Urinary bladder (tissue), 4 donors: ENCODE measurements at places on chromosomes 4 and X. TPM values are rescaled to one million over a fixed set of nuclear protein-coding genes. Genes with fewer than 3 reads are reported as not detected.

LDOC1 gene
- total RNA-seq: 6.4 TPM

UGT2B11 gene
- total RNA-seq: not detected

PAGE4 gene
- 13.3 TPM for total RNA-seq

BMP15 gene
- not detected for total RNA-seq

H2BW2 gene
- total RNA-seq: not detected

RTL3 gene
- 0.95 TPM for total RNA-seq

WWC2 gene
- 42.0 TPM for total RNA-seq

SYP gene
- 4.7 TPM for total RNA-seq

FRG1 gene
- total RNA-seq: 38.1 TPM

TLR6 gene
- 8.8 TPM for total RNA-seq

NUDT6 gene
- 12.1 TPM for total RNA-seq

LINC00632 gene
- total RNA-seq: 173 TPM

FMR1NB gene
- total RNA-seq: not detected

APOOL gene
- total RNA-seq: 19.1 TPM

FAM9B gene
- total RNA-seq: 0.79 TPM

IGFBP7 gene
- 288 TPM for total RNA-seq

TMPRSS11F gene
- not detected for total RNA-seq

SERTM2 gene
- 0.37 TPM for total RNA-seq

XAGE1A gene
- not detected for total RNA-seq

ATP1B4 gene
- total RNA-seq: 9.9 TPM

IQSEC2 gene
- total RNA-seq: 6.6 TPM

ENPEP gene
- total RNA-seq: 45.6 TPM

PDGFRA gene
- total RNA-seq: 254 TPM
